Stimulated activated naive CD8-positive, alpha-beta T cell treated with anti-CD3 and anti-CD28 coated beads, Interleukin-15, Interleukin-2, amounts not matched to agents 100 U/mL and 50 U/mL, for 24 hours (primary cell): ENCODE measurements at places on chromosomes 4 and X.
A peak's percentile ranks its signal among the peaks of the same experiment; 100 is the strongest.

- DNase-seq = no peak
Observed at GRCh38 chr4:87608229-87608628, at the start of gene DSPP. Gene DSPP (plus strand): TSS chr4:87608529. CDS start chr4:87610909, 2,380 bp downstream.

GRCh38 chrX:153623310-153624029 lies 23.5 kb upstream of the DUSP9 start:
- no peak for DNase-seq

DNA sequence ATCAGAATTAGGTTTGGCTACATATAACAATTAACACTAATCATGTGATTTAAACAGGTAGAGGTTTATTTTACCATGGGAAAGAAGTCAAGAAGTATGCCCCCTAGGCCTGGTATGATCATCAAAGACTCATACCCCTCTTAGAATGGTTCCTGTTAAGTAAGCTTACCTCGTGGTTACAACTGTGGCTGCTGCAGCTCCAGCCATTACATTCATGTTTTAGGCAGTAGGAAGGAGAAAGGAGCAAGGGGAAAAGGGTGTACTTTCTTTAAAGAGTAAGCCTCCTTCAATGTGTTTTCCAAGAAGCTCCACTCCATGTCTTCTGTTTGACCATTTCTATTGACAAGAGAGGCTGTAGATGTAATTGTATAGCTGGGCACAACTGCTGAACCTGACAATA lies 94.9 kb upstream of the GATB start:
- no peak for DNase-seq

GRCh38 chr4:53656421-53656981 lies 65.2 kb upstream of the LNX1 start:
- DNase-seq = no peak

DNA sequence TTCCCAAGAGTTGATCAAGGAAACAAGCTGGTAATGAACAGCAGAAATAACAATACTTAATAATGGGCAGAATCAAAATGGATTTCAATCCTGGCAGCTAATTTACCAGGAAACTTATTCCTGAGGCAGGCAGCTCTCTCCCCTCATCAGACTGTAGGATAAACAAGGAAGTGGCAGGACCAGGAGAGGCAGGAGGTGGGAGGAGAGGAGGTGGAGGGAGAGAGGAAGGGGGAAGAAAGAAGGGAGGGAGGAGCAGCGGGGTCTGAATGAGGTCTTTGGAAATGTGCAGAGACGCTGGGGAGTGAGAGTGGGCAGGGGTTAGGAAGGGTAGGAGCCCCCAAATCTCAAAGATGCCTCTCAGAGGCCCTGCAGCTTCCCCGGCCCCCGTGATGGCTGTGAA lies 231.5 kb downstream of the BCOR start:
- DNase-seq = no peak

- DNase-seq = no peak
Observed at GRCh38 chrX:16202943-16203342, 35.7 kb downstream of the MAGEB17 start.

- no peak for DNase-seq
Observed at GRCh38 chr4:98556451-98556850, 102.0 kb downstream of the TSPAN5 start.

- no peak for DNase-seq
Observed at GRCh38 chr4:13543839-13544605, at the start of gene NKX3-2. Gene NKX3-2 (minus strand): TSS chr4:13544508. CDS start chr4:13544414, 94 bp downstream.

DNA sequence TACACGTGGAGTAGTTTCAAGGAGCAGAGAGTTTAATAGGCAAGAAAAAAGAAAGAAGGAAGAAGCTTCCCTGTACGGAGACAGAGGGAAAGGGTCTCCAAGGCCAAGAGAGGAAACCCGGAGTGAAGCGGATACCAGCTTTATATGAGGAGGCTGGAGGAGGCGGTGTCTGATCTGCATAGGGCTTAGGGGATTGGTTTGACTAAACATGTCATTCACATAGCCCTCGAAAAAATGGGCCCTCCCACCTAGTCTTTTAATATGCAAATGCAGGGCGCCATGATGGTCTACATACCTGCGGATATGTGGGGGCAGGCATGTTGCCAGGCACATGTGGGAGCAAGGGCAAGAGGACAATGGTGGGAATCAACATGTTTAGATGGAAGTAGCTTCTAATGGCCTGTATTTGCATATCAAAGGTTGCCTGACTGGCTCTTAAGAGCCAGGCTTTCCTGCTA lies 103.1 kb upstream of the UGT8 start:
- DNase-seq = no peak

- no peak for DNase-seq
Observed at GRCh38 chrX:93422693-93423092, 250.7 kb downstream of the NAP1L3 start.

GRCh38 chr4:84392951-84393590 lies 106.0 kb downstream of the NKX6-1 start:
- no peak for DNase-seq

DNA sequence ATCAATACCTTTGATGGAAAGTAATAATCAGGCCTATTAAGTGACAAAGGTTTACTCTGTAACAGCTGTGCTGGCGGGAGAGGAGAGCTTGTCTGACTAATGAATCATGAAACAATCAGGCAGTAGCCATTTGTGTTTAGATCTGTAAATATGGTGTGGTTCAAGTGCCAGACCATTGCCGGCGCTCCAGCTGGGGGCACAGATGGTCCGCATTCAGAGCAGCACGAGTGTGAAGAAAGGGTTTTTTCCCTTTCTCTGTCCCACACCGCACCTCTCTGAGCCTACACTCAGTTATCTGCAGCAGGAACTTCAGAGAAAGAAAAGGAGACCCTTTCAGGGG lies 111.3 kb upstream of the PAQR3 start:
- DNase-seq = no peak

DNA sequence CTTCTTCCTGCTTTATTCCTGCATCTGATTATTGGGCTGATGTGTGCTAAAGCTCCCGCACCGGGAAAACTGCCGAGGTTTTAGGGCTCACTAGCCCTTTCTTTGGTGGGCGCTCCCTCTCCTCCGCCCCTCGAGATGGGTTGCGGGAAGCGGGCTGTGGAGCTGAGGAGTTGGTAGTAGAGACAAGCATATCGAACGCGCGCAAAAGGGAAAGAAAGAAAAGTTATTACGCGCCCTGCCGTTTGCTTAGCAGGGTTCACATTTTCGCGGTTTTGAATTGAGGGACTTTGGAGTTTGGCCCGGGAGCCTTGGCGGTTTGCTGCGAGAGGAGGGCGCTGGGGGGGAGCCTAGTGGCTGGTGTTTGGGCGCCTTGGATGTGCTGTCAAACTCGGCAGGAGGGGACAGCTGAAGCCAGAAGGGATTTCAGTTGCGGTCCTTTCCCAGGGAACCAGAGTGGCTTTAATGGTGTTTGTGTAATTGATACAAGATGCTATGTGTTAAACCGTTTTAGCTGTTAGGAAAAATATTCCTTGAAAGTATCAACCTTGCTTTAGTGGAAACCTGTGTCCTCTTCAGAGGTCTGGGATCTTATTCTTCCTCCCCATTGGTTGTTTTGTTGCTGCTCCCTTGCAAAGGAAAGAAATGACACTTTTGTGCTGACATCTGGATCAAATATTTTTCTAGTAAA lies 1.1 kb downstream of the GAB1 start:
- peak; percentile 16 for DNase-seq
